ENCODE measurements at places on chromosomes 11 and 22.

GRCh38 chr11:66688561-66689534 is 11.2 kb upstream of the RBM4B start:
- no peak for DNase-seq

GRCh38 chr11:30210357-30210756 is 20.5 kb upstream of the FSHB start:
- DNase-seq, result no peak

- DNase-seq, result no peak
Measured at GRCh38 chr22:46171940-46172339, 21.6 kb downstream of the PPARA start.

DNA sequence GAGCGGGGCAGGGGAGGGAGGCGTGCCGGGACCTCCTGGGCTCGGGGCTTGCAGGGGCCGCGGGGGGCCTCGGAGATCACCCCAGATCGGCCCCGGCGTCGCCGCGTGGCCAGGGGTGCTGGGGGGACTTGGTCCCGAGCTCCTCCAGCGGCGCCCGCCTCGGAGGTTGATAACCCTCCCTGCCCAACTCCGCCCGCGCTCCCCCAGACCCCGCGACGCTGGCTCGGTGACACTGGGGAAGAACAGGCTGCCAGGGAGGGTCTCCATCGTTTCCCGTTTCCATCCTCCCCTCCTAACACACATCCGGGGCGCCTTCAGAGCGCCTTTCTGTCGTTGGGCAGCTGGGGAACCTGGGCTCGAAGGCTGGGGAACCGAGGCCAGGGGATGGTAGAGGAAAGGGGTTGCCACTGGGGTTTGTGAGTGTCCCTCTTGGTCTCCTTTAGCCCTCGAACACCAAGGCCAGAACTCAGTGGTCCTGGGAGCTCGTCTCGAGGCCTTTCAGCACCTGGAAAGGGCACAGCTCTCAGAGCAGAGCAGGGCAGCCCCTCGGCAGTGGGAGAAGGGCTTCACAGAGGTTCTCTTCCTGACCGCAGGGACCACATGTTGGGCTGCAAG is 431 bp downstream of the SLC37A2 start:
- no peak for DNase-seq

DNA sequence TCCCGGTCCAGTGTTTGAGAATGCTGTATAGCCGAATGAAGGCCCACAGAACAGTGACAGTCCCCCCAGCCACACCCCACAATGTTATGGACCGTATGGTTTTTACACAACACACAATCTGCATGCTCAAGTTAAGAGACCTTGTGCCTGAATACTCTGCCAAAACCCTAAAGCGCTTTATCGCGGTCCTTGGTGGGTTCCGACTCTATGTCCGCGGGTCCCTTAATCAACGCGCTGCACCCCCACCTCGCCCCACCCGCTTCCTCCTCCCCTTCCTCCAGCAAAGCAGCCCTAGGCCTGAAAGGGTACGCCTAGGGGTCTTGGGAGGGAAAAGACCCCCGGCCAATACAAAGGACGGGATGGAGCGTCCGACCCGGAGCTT is 442 bp downstream of the COPB1 start:
- no peak for DNase-seq

- DNase-seq, result peak; percentile 8
Measured at GRCh38 chr11:2213384-2213842, 41.8 kb upstream of the TH start.

- DNase-seq, result no peak
Measured at GRCh38 chr22:39486951-39487825, 14.9 kb upstream of the MIEF1 start.

DNA sequence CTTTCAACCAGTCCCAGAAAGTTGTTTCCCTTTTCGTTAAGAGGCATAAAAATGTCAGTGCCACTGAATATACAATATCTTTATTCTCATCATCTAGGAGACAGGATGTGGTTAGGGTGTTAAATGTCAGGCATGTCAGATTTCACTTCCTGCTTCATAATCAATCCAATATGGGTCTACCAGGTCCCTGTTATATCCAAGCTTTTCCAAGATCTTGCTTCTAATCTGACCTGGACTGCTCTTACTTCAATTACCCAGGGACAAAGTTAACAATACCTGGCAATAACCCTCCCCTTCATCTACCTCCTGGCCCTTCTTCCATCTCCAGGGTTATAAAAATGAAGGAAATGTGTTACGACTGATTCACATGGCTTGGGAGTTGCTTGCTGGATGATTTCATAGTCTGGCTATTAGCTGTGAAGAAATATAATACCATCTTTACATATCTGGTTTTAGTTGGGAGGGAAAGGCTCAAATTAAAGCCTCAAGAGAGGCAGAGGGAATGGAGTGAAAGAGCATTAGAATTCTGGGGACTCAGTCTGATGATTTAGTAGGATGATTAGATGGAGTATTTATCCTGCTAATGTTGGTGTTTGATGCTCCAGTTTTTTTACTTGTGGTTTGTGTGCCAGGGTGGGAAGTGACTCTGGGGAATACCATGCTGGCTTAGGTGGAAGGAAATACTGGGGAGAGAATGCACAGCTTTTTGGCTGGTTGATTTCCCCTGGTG is 534.3 kb downstream of the ETS1 start:
- no peak for DNase-seq

DNA sequence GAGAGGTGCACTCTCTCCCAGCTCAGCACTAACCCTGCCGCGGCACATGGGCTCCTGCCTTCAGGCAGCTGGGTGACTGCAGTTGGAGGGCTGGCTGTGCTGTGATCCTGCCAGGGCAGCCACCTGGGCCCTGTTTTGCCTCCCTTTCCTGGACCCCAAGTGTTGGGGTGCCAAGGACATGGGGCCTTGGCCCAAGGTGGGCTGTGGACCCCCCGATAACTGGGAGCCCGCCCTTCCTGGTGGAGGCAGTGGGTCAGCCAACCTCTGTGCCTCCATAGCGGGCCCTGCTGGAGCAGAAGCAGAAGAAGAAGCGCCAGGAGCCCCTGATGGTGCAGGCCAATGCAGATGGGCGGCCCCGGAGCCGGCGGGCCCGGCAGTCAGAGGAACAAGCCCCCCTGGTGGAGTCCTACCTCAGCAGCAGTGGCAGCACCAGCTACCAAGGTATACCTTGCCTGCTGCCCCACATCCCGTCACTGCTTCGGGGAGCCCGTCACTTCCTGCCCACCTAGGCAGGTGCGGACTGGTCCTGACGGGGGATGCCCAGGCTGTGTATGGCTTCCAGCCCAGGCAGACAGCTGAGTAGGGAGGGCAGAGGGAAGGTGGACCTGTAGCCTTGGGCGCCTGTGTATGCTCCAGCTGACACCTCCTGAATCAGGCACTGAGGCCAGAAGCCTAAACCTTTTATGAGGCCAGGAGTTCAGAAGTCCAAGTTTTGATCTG is 8.9 kb downstream of the TUB start:
- DNase-seq, result no peak

GRCh38 chr11:125211191-125211947 is 46.8 kb downstream of the PKNOX2 start:
- no peak for DNase-seq

- no peak for DNase-seq
Measured at GRCh38 chr11:86134580-86135318, 65.9 kb upstream of the PICALM start.

GRCh38 chr11:85945296-85945695 is 90.1 kb downstream of the CCDC83 start:
- no peak for DNase-seq

GRCh38 chr11:111120161-111120560 is 125.4 kb upstream of the POU2AF2 start:
- no peak for DNase-seq

- DNase-seq, result no peak
Measured at GRCh38 chr22:42308892-42309468, 38.5 kb upstream of the TCF20 start.

GRCh38 chr11:26851696-26852095 is 129.8 kb upstream of the SLC5A12 start:
- no peak for DNase-seq

DNA sequence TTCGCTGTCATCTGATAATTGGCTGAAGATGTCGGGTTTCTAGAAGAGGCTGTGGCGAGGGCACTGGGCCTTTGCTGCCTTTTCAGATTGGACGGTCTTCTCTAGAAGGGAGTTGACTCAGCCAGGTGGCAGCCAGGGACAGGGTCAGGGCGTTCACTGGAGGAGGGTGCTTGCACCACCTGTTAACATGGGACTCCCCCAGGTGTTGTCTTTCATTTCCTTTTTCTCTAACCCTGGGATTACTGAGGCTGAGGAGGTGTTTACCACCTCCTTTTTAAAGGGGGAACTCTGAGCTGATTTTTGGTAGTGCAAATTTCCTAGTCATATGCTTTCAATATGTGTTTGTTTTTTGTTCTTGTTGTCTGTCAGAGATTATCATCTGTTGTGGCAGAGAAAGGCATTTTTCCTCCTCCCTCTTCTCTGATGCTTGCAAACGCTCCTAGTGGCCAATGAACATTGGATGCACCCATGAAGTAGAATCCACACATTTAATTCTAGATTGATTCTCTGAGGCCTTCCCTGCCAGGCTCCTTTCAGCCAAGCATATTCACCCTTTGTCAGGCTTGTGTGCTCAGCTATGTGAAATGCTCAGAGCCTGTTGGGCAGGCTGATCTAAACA is 54.1 kb downstream of the LDLRAD3 start:
- DNase-seq, result no peak

GRCh38 chr11:10307400-10308200 is 2.7 kb downstream of the ADM start:
- DNase-seq, result no peak

- DNase-seq, result no peak
Measured at GRCh38 chr11:73542175-73542574, 55.7 kb downstream of the FAM168A start.

- DNase-seq, result no peak
Measured at GRCh38 chr22:21837248-21837979, 30.0 kb downstream of the MAPK1 start.

DNA sequence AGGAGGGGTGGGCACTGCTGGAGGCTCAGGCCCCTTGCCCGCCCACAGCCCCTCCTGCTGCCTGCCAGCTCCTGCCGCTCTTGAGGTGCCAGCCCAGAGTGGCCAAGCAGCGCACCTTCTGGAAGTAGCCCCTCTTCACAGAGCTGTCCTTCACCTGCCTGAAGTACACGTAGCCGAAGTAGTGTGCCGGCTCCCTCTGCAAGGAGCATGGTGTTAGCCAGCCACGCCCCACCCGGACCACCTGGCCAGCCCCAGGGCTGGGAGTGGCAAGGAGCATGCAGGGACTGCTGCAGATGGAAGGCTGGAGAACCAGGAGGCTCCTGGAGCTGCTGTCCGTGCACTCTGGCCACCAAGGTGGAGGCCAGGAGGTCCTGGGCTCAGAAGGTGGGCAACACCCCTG is 9.6 kb downstream of the DENND6B start:
- no peak for DNase-seq

GRCh38 chr22:30892731-30893221 is 75.8 kb downstream of the MORC2 start:
- DNase-seq, result no peak

- no peak for DNase-seq
Measured at GRCh38 chr22:27552176-27552575, 249.4 kb downstream of the MN1 start.

DNA sequence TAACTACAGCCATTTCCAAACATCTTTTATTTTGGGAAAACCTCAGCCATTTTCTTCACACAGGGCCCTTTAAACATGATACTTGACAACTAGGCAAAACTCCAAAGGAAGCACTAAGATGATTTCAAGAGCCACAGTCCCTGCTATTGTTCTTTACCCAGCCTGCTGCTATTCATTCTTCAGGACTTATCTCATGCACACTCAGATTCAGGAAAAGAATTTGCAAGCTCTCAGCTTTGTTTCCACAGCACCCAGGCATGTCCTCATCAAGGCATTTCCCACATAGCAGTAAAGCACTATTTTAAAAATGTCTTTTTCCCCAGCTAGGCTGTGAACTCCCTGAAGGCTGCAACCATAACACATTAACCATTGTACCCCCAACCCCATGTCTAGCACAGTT is 609.3 kb upstream of the CCDC90B start:
- DNase-seq, result no peak

DNA sequence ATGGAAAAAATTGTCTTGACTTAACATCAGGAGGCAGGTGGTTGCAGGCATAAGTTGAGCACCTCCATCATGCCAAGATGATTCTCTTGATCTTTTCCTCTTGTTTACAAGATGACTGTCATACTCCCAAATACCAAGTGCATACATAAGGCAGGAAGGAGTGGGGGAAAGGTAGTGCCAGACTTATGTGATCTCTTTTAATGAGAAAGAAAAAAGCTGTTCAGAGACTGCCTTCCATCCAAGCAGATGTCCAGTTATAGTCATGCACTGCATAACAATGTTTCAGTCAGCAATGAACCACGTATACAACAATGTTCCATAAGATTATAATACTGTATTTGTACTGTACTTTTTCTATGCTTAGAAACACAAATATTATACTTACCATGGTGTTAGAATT is 135.7 kb downstream of the EHF start:
- no peak for DNase-seq

DNA sequence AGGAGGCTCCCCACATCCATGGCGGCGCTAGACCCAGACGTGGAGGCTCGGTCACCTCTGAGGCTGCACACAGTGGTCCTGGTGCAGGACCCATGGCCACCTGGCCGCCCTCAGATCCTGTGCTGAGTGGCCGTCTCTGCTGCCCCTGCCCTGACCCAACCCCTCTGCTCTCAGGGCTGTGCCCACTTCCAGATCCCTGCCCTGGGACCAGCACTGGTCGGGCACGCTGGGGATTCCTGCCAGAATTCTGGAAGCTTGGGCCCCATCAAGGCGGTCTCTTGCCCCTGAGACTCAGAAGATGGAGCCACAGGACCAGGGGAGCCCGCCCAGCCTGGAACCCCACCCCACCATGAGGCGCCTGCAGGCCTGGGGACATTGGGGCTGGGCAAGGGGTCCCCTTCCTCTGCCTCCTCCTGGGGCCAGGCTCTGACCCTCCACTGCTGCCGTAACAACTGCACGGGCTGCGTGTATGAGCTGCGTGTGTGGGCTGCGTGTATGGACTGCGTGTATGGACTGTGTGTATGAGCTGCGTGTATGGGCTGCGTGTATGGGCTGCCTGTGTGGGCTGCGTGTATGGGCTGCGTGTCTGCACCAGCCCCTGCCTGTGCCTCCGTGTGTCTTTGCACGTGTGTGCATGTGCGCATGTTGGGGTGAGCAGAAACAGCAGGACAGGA is 48.7 kb downstream of the IGLL1 start:
- no peak for DNase-seq

DNA sequence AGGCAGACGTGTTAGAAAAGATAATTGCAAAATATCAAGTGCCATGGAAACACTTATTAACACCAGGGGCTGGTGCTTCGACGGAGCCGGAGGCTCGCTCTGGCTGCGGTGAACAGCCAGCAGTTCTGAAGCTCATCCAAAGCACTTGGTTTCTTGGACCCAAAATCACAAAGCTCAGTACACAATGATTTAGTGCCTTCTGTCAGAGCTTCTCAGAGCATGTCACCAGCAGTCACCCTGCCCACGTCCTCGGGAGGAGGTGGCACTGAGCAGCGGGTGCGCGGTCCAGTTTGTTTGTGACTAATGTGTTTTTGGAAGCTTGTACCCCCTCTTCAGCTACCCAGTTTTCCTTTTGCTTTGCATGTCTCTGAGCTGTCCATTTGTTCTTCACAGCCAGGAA is 58.7 kb upstream of the KIRREL3 start:
- DNase-seq, result no peak

GRCh38 chr11:456533-456932 is 6.5 kb downstream of the PTDSS2 start:
- DNase-seq, result no peak

- DNase-seq, result no peak
Measured at GRCh38 chr11:34886609-34887008, 29.6 kb downstream of the APIP start.

GRCh38 chr11:86440305-86440716 is 65.6 kb downstream of the CCDC81 start:
- DNase-seq, result no peak

Data from NCI-H510A (cell line).